Stimulated activated CD8-positive, alpha-beta memory T cell treated with anti-CD3 and anti-CD28 coated beads, Interleukin-4, amount 100 ng/mL, for 4 hours (primary cell): ENCODE measurements at places on chromosomes 7 and 10.

DNA sequence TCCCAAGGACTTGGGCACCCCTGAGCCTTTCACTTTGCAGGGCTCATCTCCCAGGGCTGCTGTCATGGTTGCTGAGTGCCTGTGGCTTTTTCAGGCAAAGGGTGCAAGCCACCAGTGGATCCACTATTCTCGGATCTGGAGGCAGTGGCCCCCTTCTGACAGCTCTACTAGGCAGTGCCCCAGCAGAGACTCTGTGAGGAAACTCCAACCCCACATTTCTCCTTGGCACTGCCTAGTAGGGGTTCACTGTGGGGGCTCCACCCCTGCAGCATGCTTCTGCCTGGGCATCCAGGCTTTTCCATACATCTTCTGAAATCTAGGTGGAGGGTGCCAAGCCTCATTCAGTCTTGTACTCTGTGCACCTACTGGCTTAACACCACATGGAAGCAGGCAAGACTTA, 675.0 kb upstream of the MBL2 start:
- no peak for DNase-seq

GRCh38 chr7:108246227-108246837, 116.2 kb upstream of the LAMB4 start:
- no peak for DNase-seq

DNA sequence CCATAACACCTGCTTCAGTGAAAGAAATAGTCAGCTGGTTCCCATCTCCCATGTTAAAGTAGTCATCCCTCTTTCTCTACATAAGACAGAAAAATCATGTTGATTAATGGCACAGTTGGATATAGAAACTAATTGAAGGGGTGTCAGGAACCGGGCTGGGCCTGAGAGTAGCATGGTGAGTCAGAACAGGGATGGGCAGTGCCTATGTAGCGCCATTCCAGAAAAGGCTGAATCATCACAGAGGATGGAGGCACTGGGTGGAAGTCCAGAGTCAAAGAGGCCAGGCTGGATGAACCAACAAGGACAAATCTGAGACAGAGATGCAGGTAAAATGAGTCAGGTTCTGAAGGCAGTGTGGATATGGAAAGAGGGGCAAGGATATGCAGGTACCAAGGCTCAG, 201.2 kb downstream of the LHFPL3 start:
- DNase-seq, result no peak

DNA sequence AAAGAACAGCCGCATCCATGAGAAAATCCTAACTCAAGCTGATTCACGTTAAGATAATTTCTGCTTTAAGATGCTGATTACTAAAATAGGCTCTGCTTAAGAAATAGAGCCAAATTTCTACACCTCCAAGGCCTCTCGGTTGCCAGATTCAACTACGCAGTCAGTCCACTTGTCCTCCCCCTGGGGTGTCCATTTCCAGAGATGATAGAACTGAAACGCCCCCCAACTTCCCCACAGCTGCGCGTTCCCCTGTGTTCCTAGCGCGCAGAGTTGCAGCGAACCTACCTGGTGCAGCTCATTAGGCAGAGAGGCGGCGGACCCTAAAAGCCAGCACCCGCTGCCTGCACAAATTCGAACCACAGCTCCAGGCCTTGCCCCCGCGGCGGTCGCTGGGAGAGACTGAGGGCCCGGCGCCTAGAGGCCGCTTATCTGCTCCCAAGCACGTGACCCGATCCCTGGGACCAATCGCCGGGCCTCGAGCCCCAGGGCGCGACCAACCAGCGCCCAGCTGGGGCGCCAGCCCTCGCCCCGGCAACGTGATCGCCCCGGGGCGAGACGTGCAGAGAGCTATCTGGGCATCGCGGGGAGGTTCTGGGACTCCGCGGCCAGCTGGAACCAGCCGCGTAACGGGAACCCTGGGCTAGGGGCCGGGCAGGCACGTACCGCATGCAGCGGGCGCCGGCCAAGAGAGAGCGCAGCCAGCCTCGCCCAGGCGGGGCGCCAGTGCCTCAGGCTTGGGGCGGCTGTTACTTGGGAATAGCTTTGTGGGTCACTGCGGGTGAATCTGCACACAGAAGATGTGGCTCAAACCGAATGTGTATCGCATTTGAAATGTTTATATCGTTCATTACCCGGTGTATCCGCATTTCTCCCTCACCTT, at the start of gene PPP1R3C:
Gene PPP1R3C, minus strand, starts transcription at position 401 of the 880 bp plus-strand sequence. Its CDS starts 102 bp downstream, at position 299.
- no peak for DNase-seq

- no peak for DNase-seq
Measured at GRCh38 chr10:75048669-75049098, 62.8 kb upstream of the SAMD8 start.

DNA sequence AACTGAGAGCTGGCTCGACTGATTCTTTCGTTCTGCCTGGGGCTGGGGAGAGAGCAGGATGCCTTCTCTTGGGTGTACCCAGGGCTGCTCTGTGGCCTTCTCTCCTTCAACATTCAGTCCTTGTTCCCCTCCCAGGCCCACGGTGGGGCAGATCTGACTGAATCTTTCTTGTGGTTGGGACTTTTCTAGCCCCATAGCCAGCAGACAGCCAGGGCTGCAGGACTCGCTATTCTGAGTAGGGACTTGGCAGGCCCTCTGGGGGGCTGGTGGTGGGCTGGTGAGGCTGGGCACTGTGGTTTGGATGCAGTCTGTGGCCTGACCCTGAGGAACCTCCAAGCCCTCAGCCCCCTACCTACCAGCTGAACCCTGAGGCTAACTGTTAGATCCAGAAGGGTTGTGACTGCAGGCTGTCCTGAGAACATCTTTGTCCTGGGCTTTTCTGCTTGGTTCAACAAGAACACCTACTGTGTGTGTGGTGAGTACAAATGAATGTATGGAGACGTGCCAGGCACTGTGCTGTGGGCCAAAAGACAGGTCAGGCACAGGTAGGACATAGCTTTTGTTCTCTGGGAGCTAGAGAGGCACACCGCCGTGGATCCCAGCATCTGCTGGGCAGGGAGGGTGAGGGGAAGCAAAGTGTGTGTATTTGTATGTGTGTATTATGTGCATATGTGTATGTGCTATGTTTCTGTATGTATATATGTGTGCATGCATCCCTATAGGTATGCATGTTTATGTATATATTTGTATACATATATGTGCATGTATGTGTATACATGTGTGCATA, 2.1 kb upstream of the PALD1 start:
- no peak for DNase-seq

GRCh38 chr10:48740015-48740707, 55.5 kb downstream of the WDFY4 start:
- DNase-seq, result no peak

DNA sequence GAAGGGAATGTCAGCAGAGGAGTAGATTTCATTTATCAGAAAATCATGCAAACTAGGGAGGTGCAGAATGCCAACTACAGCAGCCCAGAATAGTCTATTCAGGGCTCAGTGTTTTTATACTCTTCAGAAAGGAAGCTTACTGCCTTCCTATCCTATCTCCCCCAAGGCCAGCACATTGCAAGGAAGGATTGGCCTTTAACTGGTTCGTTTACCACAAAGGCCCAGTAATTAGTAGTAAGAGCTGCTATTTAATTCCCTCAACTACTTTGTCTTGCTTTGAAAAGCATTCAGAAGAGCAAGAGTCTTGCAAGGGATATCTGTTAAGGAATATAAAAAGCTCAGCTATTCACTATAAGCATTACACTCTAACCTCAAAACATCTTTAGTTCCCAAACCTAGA, 86.4 kb upstream of the RNF148 start:
- no peak for DNase-seq

DNA sequence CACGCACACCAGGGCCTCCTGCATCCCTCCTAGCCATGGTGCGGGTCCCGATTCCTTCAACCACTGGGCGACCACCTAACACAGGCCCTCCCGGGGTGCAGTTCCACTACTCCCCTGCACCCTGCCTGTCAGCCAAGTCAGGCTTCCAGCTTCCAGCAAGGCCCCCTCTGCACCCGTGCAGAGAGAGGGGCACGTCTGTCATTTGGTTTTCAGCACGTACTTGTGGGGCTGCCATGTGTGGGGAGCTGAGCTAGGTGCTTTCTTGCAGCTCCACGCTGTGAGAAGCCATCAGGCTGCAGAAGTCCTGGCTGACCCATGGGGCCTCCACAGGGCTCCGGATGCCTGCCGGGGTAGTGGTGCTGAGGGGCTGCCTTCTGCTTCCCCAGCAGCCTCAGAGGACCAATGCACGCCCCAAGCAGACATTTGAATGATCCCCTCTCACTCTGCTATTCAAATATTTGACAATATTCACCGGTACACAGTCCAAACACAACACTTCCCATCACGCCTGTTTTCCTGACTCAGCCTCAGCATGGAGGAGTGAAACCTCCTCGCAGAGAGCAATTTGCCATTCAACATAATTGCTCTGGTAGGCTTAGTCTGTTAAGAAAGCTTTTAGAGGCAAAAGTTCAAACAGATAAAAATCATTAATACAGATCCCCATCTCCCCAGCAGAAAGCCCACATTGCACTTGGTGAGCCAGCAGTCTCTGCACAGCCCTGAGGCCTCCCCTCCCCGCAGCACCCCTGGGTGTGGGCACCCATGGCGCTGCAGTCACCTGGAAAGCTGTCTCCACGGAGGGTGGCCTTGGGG, 449.9 kb downstream of the PTPRN2 start:
- no peak for DNase-seq

- DNase-seq, result no peak
Measured at GRCh38 chr7:149701495-149702240, 71.7 kb downstream of the ZNF467 start.

- no peak for DNase-seq
Measured at GRCh38 chr7:96826089-96826488, 116.4 kb upstream of the SEM1 start.

DNA sequence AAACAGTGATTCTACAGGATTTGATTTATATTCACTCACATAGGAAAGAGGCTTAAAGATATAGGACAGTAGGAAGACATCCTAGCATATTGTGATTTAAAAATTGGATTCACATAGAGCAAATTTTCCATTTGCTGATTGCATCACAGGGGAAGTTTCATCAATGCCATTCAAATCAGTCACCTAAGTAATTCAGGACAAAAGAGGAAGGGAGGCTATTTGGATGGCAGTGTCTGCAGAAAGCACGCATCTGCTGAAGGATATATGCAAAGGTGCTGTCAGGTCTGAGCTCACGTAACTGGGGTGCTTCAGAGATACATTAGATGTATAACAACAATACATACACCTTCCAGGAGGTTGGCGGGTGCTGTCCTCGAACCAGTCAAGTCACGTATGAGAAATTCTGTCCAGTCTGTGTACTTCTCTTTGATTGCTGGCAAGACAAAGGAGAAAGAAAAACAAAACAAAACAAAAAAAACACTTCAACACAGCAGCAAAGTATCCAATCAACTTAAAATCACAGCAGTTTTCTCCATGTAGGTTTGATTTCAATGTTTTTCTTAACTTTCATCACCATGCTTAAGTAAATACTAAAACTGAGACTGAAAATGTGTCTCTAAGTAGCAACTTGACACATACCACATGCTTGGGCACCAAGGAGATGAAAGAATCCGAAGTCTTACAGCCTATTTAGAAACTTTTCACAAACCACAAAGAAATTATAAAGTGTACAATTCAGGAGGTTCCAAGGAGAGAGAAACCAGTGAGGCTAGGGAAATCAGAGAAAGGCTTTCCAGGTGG, 125.1 kb downstream of the SFMBT2 start:
- DNase-seq, result no peak

- DNase-seq, result no peak
Measured at GRCh38 chr7:99597762-99598501, at the start of gene TMEM225B. TSS of gene TMEM225B (plus strand) at chr7:99598267. CDS start at chr7:99604389, 6,122 bp downstream.

- no peak for DNase-seq
Measured at GRCh38 chr10:12048547-12048946, 5.9 kb upstream of the UPF2 start.

GRCh38 chr7:90631502-90631901, 35.4 kb downstream of the CDK14 start:
- no peak for DNase-seq

DNA sequence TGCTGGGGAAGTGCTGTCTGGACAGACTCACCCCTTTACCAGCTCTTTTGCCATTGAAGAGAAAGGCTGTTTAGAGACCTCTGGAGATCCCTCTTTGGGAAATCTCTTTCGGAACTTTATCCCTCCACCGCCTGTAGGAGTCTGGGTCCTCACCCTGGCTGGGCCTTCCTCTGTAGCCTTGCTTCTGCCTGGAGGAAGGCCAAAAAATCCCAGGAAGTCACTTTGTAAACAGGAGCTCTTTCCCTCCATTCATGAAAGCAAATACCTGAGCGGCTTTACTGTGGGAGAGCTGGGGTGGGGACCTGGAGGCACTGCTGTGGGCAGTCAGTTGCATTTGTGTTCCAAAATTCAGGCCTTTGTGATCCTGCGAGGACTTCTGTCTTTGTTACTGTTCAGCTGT, 126.2 kb downstream of the KLF6 start:
- no peak for DNase-seq

- DNase-seq, result no peak
Measured at GRCh38 chr10:110821508-110821907, 50.2 kb upstream of the PDCD4 start.

DNA sequence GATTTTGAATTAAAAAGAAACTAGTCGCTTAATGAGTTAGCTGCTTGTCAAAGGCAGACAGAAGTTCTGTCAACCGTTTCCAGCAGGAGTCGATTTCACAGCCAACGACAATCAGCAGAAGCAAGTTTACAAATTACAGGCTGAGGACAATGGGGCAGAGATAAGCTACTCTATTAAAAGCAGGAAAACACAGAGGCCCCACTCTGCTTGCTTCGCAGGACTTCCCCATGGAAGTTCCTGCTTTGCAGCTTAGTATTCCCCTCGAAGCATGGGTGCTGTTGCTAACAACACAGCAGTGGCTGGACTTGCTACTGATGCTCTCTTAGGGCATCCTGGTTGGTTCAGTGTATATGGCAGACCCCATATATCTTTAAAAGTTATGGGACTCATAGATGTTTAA, 50.8 kb upstream of the KLF6 start:
- DNase-seq, result no peak

- no peak for DNase-seq
Measured at GRCh38 chr7:157900011-157900410, 563.2 kb downstream of the DNAJB6 start.

DNA sequence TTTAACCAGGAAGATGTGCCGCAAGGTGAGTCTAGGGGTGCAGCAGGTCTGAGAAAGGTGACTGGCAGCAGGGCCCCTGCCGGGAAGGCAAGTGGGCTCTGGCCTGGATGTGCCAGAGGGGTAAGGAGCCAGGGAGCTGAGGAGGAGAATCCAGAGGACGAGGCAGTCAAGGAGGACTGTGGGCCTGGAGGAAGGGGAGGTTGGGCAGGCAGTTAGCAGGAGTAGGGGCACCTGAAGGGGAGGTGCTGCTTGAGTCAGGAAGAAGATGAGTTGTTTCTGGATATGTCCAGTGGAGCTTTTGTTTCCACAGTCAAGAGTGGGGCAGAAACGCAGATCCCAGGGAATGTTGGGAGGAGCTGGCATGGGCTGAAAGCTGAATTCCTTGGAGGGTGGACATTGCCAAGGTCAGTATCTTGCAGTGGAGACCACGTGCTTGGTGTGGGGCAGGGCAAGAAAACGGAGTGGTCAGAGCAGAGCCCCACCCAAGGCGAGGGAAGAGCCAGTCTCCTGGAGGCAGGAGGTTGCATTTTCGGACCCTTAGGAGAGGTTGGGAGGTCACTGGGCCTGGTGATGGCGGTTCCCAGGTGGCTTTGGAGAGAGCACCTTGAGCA, 34.0 kb downstream of the MINDY4 start:
- no peak for DNase-seq
